Epithelial cell of umbilical artery (primary cell): ENCODE measurements at places on chromosomes 1 and 21. TPM values are rescaled to one million over a fixed set of nuclear protein-coding genes. Genes with fewer than 3 reads are reported as not detected.

Gene SUSD4
- total RNA-seq = 0.32 TPM in 1 of 2 replicates, not detected in the other

Gene FCRL6
- total RNA-seq = under 0.01 and 0.30 TPM in 2 replicates

Gene IFI6
- 129 and 3,193 TPM in 2 replicates for total RNA-seq

Gene WNT3A
- total RNA-seq = not detected in 2 replicates

Gene PER3
- 1.3 and 2.3 TPM in 2 replicates for total RNA-seq

Gene DPT
- total RNA-seq = not detected in 2 replicates

Gene GSTM1
- 0.32 and 2.6 TPM in 2 replicates for total RNA-seq
